ENCODE measurements at places on chromosomes 12 and 14.

GRCh38 chr12:93137656-93138612 lies 208.8 kb upstream of the EEA1 start:
- DNase-seq = no peak

GRCh38 chr12:122168492-122168891 lies 5.5 kb downstream of the IL31 start:
- no peak for DNase-seq

- no peak for DNase-seq
Measured at GRCh38 chr14:92578511-92578910, 64.9 kb downstream of the RIN3 start.

DNA sequence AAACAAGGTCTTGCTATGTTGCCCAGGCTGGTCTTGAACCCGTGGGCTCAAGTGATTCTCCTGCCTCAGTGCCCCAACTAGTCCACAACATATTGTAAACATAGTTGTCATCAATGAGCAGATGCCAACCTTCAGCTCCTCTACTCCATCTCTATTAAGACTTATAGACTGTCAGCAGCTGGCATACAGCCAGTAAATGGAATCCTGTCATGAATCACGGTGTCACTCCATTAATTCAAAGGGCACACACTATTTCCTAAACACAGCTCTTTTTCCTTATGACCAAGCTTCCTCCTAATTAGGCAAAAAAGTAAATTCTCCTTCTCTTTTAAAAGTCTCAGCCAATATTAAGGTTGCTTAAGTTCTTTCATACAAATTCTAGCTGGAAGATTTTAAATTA lies 111.2 kb downstream of the ITPR2 start:
- DNase-seq = no peak

GRCh38 chr14:45258073-45258472 lies 5.1 kb upstream of the MIS18BP1 start:
- DNase-seq = no peak

GRCh38 chr14:63499701-63500250 lies 43.4 kb downstream of the PPP2R5E start:
- DNase-seq = no peak

DNA sequence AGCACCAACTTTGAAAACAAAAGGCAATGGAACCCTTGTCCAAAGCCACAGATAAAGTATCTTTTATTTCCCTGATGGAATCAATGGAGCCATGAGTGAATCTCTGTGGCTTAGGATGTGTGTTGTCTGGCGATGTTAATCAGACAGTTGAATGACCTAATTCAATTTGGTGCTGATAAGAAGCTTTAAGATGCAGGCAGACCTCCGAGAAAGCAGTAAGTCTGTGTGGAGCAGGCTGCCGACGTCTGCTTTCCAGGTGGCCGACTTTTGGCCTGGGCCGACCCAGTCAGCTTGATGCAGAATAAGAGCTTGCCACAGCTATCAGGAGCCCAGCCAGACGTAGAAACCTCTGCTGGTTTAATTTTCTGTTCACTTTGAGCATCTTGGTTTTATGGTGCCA lies 21.1 kb upstream of the TMEM132C start:
- DNase-seq = no peak

GRCh38 chr12:124431971-124432370 lies 135.4 kb downstream of the NCOR2 start:
- DNase-seq = no peak

GRCh38 chr12:109057376-109057775 lies 5.0 kb downstream of the USP30 start:
- DNase-seq = no peak

DNA sequence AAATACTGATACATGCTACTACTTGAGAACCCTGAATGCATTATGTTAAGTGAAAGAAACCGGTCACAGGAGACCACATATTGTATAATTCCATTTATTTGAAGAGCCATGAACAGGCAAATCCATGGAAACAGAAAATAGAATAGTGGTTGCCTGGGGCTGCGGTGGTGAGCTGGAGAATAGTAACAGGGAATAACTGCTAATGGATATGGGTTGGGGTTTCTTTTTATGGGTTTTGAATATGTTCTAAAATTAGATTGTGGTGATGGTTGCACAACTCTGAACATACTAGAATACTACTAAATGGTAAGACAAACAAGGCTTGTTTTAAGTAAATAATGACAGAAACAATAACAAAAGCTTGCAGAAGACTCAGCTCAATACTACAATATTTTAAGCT lies 293.0 kb downstream of the BTG1 start:
- no peak for DNase-seq

All from uterus (tissue), 4 donors.